Naive thymus-derived CD4-positive, alpha-beta T cell (primary cell): ENCODE measurements at places on chromosomes 1 and 21. TPM values are rescaled to one million over a fixed set of nuclear protein-coding genes. Genes with fewer than 3 reads are reported as not detected.
A peak's percentile ranks its signal among the peaks of the same experiment; 100 is the strongest.

- no peak for DNase-seq
Measured at GRCh38 chr1:66135161-66135560, 342.5 kb downstream of the PDE4B start.

Gene CRP
- total RNA-seq = not detected

- DNase-seq = no peak
Measured at GRCh38 chr1:204814166-204814884, 56.3 kb upstream of the NFASC start.

DNA sequence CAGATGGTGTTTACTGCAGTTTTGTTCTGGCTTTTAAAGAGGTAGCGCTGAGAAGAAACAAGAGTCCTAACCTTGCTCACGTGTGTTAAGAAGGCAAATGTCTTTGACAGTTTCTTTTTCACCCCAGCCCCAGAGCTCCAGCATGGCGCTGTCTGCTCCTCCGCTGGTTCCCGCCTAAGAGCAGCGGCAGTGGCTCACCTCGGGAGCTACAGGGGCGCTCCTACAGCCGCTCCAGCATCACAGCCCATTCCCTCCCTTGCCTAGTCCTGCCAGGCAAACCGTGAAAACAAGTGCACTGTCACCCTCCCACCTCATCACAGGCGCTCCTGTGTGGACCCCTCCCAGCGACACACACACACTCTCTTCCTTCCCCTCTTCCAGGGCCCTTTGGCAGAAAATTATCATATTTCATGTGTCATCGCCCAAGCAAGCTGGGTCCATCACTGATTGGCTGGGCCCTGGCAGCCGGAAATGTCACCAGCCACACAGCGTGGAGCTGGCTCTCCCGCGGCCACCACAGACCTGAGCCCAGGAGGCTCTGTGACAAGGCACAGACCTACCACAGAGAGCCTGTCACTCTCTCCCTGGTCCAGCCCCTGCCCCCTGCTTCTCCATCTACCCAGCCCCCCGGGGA lies 1.2 kb upstream of the HIVEP3 start:
- peak; percentile 75 for DNase-seq

Gene IL12RB2
- total RNA-seq = 4.3 TPM

GRCh38 chr1:235468004-235468403 lies 36.2 kb downstream of the B3GALNT2 start:
- no peak for DNase-seq
